ENCODE measurements at places on chromosomes 2 and 18.

GRCh38 chr2:128604045-128604444 is 285.4 kb upstream of the HS6ST1 start:
- DNase-seq = no peak

GRCh38 chr2:200748779-200749178 is 62.9 kb upstream of the BZW1 start:
- DNase-seq = no peak

DNA sequence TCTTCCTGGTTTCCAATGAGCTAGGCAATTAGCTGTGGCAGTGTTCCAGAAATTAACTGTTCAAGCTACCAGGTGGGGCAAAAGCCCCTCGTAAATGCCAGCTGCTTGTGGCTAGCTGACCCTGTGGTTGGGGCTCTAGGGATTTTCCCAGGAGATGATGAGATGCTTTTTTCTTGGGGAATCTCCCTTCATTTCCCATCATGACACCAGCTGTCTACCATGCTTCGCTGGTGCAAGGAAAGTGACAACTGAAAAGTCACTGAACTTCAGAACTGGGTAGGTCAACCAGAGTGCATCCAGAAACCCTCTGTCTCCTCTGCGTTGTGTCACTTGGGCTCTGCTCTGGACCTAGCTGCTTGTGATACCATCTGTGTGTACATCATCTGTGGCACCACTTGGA is 386.5 kb upstream of the DCC start:
- DNase-seq = no peak

- no peak for DNase-seq
These were observed 50.1 kb downstream of the SPRED2 start for GRCh38 chr2:65382323-65382722.

DNA sequence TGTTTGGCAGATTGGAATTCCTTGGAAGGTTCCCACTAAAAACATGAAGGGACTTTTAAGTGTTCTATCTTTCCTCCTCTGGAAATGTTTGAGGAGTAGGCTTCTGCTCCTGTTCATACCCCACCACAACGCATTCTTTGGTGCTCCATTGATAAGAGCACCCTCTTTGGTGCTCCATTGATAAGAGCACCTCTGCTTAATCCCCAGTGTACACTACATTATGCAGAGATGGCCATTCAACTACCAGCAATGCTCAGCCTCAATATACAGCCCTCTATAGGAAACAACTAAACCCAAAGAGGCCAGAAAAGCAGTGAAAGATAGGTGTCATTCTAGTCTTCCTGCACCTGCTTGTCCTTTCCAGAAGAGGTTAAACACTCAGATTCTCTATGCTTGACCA is 1.8 kb upstream of the CHAC2 start:
- no peak for DNase-seq

GRCh38 chr18:41371156-41372045 is 583.6 kb upstream of the PIK3C3 start:
- DNase-seq = no peak

- no peak for DNase-seq
These were observed 56.3 kb downstream of the ASB1 start for GRCh38 chr2:238483021-238483420.

DNA sequence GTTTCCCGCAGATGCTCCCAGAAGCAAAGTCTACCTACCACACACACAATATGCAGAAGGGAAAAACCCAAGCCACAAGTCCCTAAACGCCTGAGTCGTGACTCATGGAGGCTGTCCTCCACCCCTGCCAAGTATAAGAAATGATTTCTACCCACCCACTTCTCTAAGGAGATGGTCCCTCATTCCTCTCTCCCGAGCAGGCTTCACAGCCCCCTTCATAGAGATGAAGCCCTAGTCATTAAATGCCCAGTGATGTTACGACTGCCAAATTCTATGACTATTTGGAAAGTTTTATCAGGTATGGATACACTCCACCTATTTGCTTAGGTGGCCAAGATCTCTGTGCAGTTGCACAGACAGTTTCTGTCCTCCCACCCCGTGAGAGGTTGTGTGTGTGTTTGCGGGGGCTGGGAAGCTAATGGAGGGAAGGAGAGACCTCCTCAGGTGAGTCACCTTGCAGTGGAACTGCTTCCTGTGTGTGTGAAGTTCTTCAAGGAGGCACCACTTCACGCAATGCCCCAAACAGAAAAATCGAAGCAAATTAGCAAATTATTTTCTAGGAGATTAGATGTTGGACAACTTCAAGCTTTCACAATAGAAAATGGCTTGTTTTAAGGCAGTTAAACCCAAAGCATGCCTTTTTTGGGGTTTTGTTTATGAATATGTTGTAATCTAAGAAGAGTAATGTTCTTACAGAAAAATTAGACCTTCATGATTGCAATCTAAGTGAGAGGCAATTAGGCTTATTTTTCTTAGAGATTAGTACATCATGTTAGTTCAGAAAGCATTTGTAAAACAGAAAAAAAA is 175.2 kb downstream of the TGIF1 start:
- DNase-seq = no peak

GRCh38 chr2:188443207-188443606 is 151.5 kb downstream of the GULP1 start:
- DNase-seq = no peak

DNA sequence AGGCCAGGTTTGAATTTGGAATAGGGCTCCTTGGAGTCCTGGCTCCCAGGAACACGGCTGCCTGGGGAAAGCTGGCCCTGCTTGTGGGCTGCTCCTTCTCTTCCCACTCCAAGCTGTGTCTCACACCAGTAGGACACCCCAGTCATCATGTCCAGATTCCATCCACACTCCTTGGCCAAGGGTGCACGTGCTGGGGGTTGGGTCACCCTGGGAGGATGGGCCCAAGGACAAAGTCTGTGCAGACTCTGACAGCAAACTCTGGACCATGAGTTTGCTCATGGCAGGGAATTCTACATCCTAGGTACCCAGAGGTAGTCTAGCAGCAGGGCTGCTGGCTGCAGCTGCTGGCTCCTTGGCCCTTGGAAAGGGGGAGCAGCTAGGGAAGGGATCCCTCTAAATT is 102.4 kb upstream of the EPAS1 start:
- DNase-seq = no peak

- no peak for DNase-seq
These were observed 34.5 kb downstream of the FARP2 start for GRCh38 chr2:241390301-241391206.

DNA sequence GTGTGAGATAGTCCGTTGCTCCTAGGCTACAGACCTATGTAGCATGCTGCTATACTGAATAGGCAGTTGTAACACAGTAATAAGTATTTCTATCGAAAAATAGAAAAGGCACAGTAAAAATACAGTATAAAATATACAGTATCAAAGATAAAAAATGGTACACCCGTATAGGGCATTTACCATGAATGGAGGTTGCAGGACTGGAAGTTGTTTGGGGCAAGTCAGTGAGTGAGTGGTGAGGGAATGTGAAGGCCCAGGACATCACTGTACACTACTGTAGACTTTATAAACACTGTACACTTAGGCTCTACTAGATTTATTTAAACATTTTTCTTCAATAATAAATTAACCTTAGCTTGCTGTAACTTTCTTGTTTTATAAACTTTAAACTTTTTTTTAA is 3.5 kb downstream of the MAP3K20 start:
- DNase-seq = no peak

GRCh38 chr2:38254796-38255195 is 122.3 kb downstream of the ATL2 start:
- DNase-seq = no peak

DNA sequence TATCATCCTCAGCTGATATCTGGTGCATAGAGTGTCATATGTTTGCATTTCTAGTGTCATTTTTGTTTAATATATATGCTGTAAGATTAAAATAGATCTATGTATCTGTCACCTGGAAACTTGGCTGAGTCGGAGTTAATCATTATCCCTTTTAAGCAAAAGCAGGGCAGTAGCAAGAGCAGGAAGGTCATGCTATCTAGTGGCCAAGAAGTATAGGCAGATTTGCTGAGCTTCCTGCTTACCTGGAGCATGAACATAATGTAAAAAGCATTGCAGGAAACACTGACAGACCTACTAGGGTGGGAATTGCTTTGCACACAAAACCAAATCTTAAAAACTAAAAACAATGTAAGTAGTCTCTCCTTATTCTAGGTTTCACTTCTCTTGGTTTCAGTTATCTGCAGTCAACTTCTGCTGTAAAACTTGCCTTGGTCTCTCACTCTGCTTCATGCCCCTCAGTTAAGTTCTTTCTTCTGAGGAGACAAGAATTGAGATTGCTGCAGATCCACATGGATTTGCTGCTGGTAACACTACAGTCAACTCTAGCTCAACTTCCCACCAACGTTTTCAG is 295.3 kb downstream of the CDH7 start:
- DNase-seq = no peak

- DNase-seq = no peak
These were observed 78.1 kb upstream of the KIF5C start for GRCh38 chr2:148796735-148797512.

- peak; percentile 42 for DNase-seq
These were observed 131.3 kb downstream of the PRPF40A start for GRCh38 chr2:152585830-152586484.

- no peak for DNase-seq
These were observed 57.3 kb downstream of the ROCK1 start for GRCh38 chr18:21054252-21054821.

DNA sequence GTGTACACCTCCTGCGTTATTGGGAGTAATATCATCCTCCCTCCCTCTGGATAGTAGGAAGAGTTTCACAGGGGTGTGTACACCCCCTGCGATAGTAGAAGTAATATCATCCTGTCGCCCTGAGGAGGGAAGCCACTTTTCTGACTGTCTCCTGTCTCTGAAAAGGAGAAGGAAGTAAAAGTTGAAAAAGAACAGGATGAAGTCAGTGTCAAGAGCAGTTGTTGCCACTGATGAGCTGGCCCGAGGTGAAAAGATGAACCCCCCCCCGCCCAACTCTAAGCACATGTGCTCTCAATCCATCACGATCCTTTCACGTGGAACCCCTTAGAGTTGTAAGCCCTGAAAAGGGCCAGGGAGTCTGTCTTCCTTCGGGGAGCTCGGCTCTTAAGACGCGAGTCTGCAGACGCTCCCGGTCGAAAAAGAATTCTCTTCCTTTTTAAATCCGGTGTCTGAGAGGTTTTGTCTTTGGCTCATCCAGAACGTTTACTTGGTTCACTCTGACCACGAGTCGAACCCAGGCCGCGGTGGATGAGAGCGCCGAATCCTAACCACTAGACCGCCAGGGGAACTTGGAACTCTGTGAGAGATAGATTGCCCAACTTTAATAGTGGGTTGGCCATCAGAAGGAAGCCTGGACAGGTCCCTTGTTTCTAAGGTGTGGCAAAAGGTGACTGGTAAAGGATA is 22.4 kb upstream of the NAGK start:
- DNase-seq = no peak

DNA sequence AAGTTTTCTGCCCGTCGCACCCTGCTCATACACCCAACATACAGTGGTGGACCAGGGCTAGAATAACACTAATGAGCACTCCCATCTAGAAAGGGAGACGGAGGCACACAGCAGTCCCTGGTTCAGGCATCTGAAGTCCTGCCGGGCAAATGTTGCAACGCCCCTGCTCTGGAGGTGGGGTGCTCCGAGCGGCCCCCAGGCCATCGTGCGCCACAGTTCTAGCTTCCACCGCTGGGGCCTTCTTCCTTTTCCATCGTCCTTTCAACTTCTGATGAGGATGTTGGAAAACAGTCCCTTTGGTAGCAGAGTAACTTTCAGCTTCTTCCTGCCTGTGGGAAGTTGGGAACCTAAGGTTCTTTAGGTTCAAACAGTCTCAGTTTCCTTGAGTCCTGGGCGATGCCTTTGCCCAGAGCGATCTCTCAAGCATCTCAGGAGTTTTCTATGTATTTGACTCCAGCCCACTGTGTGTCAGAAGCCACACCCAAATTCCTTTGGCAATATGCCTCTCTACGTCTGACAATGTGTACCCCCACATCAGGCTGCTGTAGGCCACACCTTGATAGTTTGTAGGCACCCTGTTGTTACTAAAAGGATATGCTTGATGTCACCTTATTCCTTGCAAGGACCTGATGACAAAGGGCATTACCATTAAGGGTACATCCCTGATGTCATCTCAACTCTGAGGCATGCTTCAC is 258.8 kb downstream of the GLI2 start:
- DNase-seq = no peak

- DNase-seq = no peak
These were observed 15.7 kb downstream of the CNDP2 start for GRCh38 chr18:74511823-74512222.

- no peak for DNase-seq
These were observed 230.0 kb upstream of the RASGRP3 start for GRCh38 chr2:33246432-33246831.

- no peak for DNase-seq
These were observed 533.8 kb upstream of the ACVR2A start for GRCh38 chr2:147311058-147311430.

DNA sequence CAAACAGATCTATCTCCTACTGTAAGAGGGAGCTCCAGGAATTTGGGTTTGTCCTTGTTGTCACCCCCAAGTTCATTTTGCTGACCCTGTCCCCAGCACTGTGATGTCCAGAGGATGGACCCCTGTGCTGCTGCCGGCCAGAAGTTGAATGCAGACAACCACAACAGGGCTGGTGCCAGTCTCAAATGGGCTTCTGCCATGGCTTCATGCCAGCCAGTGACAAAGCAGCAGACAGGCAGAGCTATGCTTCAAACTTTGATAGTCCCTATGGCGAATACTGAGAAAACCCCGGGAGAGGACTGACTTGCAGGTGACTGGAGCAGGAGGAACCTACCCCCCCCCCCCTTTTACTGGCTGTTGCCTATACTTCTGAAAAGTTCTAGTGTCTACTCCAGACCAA is 3.2 kb downstream of the SMAD7 start:
- DNase-seq = peak; percentile 78

- DNase-seq = no peak
These were observed 126.6 kb downstream of the UBE2E3 start for GRCh38 chr2:181106789-181107627.

- DNase-seq = no peak
These were observed 48.6 kb downstream of the DDX1 start for GRCh38 chr2:15640261-15640711.

GRCh38 chr2:9556121-9556743 is 602 bp upstream of the ADAM17 start:
- no peak for DNase-seq

DNA sequence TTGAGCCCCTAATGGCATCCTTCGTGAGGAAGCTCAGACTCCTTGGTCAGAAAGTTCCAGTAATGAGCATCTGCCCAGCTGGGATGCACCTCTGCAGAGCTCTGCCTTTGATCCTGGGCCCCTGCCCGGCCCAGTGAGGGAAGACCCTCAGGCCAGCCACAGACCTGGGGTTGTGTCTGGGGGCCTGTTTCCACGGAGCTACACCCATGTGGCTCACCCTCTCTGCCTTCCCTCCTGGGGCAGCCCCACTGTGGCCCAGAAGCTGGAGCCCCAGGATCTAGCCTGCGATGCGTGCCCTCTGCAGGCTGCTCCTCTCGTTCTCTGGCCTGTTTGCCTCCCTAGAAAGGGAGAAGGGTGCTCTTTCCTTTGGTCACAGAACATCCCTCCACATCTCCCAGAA is 9.8 kb downstream of the KCNF1 start:
- no peak for DNase-seq

GRCh38 chr2:23452372-23452771 is 67.4 kb downstream of the KLHL29 start:
- DNase-seq = no peak

DNA sequence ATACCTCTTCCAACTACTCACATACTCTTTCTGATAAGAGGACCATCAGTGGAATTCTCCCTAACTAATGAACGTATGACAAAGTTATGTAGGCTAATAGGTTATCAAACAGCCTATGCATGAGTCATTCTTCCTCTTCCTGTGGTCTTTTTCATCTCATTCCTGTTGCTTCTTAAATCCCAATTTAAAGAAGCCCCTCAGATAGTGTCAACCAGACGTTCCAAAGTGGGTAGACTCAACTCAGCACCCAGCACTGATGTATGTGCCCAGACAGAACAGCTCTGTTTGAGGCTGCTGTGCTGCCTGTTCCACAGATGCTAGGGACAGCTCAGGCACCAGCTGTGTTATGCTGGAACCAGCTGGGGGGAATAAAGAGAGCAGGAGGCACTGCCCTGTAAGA is 52.6 kb downstream of the CXCR4 start:
- no peak for DNase-seq

Data from heart left ventricle (tissue), 16 donors.